ENCODE measurements at places on chromosomes 4 and X.

DNA sequence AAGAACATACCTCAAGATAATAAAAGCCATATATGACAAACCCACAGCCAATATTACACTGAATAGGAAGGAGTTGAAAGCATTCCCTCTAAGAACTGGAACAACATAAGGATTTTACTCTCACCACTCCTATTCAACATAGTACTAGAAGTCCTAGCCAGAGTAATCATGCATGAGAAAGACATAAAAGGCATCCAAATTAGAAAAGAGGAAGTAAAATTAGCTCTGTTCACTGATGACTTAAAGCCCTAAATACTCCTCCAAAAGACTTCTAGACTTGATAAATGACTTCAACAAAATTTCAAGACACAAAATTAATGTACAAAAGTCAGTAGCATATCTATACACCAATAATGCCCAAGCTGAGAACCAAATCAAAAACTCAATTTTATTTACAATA, 235.7 kb downstream of the NKX6-1 start:
- DNase-seq, result no peak

GRCh38 chr4:185112104-185112503, 31.0 kb upstream of the SLC25A4 start:
- DNase-seq, result peak; percentile 89

GRCh38 chr4:38855466-38855865, 1.2 kb downstream of the TLR6 start:
- no peak for DNase-seq

DNA sequence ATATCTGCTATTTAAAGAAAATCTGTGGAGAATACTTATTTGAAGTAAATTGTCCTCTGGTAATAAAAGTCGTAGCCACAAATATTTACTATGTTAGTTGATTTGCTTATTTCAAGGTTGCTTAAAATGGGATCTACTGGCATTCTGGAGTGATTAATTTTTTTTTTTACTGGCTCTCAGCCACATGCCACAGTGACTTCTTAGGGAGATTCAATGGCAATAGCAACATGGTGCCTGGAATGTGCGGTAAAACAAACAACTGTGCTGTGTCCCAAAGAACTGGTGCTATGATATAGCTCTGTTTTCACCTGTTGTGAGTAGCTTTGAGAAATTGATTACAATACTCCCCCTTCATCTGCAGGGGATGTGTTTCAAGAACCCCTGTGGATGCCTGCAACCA, 324.3 kb downstream of the GPAT3 start:
- no peak for DNase-seq

DNA sequence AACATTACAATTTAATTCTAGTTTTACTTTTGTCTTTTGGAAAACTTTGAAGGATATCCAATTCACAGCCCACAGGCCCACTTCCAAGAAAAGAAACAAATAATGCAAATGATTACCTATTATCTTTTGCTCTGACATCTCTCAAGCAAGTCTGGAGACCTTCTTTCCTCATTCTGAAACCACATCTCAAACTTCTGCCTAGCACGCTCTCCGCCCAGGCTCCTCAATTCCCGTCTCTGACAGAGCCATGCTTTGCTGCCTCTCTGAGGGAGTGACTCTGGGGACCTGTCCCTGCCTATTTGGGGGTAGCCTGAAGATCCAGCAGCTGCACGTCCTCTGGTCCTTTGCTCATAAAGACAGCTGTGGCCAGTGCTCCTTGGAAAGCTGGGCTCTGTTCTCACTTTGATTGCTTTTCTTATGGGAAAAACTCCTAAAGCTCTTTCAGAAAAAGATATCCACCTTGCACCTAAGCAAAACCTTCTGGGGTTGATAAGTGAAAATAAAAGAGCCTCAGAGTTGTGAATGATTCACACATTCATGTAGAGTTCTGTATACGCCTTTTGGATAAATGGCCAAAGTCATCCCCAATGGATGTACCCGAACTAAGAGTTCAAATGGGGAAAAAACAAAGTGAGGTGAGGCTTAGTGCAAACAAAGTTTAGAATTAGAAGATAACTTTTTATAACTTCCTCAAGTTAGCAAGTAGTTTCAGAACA, 72.4 kb upstream of the TNIP3 start:
- DNase-seq, result no peak

GRCh38 chrX:3748052-3748559, 34.7 kb upstream of the PRKX start:
- DNase-seq, result no peak

- DNase-seq, result peak; percentile 0
Measured at GRCh38 chrX:55758033-55758432, 40.5 kb downstream of the RRAGB start.

DNA sequence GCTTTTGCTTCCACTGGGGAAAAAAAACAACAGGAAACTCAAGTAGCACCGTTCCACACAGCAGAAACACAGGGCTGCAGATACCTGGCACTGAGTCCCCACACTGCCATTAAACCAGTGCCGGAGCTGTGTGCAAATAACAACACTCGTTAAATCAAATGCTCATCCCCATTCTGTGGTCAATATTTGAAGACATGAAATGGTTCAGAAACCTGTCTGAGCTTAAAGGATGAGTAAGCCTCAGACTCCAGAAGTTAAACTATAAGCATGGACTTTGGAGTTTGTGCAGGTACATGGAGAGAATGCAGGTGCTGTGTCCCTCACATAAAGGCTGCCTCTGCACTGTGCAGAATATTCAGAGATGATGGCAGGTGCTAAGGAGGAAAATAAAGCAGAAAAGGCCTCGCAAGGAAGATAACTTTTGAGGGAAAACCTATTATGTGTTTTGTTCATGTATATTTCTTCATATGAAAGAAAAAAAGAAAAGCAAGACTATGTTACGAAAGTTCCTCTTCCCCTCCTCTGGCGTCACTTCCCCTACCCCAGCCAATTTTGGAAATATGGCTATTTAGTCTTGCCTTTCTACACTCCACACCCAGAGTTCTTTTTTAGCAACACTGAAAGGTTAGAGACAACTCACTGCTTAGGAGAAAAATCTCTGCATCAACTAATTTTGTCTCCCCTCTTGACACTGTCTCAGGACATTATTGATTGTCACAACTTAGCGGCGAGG, 4.6 kb downstream of the MPP1 start:
- no peak for DNase-seq

- DNase-seq, result no peak
Measured at GRCh38 chr4:144181391-144181790, 40.9 kb upstream of the GYPA start.

GRCh38 chr4:174429701-174430410, 92.4 kb downstream of the HPGD start:
- no peak for DNase-seq

DNA sequence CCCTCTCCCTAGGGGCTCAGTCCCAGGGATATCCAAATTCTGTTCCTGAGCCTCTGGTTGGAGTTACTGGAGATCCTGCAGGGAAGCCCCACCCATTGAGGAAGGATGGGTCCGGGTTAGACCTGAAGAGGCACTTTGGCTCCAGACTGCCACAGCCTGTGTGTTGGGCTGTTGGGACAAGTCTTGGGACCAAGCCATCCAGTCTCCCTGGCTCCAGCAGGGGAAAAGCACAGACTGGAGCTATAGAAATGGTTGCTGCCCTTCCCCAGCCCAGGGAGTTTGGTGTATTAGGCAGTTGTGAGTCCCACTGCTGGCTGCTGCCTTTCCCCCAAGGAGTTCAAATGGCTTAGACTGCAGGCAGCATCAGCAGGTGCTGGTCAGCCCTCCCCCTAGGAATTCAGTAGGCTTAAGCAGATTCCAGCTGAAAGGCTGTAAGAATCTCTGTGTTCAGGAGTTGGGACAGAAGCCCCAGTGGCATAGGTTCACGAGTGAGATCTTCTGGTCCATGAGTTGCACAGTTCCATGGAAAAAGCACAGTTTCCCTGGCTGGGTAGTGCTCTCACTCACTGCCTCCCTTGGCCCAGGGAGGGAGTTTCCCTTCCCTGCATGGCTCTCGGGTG, 344.0 kb upstream of the EPHA5 start:
- no peak for DNase-seq

DNA sequence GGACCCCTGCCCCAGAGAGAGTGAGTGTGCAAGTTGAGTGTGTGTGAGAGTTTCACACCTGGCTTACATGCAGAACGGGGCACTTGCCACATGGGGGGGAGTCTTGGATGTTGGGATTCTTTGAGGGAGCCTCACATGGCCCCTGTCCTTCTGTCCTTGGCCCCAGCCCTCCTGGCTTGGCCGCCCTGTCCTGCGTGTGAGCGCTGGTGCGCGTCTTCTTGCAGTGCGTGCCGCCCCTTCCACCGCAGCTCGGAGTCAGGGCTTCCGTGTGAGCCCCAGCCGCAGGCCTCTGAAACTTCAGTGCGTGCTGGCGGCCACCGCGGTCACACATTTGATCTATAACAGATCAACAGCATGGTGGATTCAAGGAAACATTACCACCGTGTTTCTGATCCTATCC, 30.1 kb upstream of the HGFAC start:
- no peak for DNase-seq

GRCh38 chr4:16544251-16544721, 318.0 kb upstream of the TAPT1 start:
- no peak for DNase-seq

- DNase-seq, result peak; percentile 23
Measured at GRCh38 chr4:37383579-37384229, 139.2 kb downstream of the NWD2 start.

- no peak for DNase-seq
Measured at GRCh38 chrX:38052096-38052495, 45.7 kb downstream of the SYTL5 start.

GRCh38 chrX:136496186-136496763, 1.1 kb upstream of the HTATSF1 start:
- no peak for DNase-seq

- DNase-seq, result peak; percentile 53
Measured at GRCh38 chrX:152926279-152926678, 28.4 kb downstream of the ZNF185 start.

- no peak for DNase-seq
Measured at GRCh38 chrX:98459669-98460068, 1576.0 kb downstream of the RPA4 start.

- DNase-seq, result no peak
Measured at GRCh38 chrX:124771292-124771691, 424.9 kb downstream of the SH2D1A start.

- no peak for DNase-seq
Measured at GRCh38 chr4:34718576-34719245, 1525.6 kb downstream of the ARAP2 start.

DNA sequence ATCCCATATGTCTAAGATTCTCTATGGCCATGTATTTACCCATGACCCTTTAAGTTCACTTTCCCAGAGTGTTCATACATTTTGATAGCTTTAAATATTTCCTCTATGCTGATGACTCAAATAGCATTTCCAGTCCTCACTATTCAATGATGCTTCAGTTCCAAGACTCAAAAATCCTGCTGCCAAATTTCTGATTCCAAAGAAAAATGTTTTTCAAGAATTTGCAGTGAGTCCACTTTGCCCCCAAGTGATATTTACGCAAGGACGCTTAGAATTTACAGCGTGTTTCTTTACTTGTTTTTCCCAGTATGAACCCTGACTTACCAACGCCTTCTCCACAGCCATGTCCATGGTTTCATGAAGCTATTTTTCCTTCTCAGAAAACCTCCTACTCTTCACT, 127.9 kb upstream of the PCDH18 start:
- no peak for DNase-seq

GRCh38 chr4:15870079-15870478, 68.5 kb downstream of the FGFBP1 start:
- DNase-seq, result no peak

- DNase-seq, result peak; percentile 19
Measured at GRCh38 chr4:123235431-123235830, 161.2 kb upstream of the SPRY1 start.

GRCh38 chr4:1208266-1208961, 36.0 kb upstream of the SPON2 start:
- no peak for DNase-seq

GRCh38 chrX:1534301-1535168, 2.5 kb downstream of the P2RY8 start:
- no peak for DNase-seq

DNA sequence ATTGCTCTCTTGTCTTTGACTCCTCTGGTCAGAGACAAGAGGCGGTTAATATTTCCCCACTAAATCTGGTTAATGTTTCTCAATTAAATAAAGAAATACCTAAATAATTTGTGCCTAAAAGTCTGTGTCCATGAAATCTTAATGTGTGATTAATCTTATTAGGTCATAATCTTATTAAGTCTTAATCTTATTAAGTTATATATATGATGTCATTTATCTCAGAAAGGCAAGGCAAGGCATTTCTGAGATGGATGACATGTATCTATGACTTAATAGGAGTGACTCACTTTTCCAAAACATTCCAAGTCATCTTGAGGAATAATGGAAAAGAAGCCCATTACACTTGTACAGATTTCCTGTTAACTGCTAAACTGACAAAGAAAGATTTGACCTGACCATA, 74.7 kb downstream of the TRAM1L1 start:
- no peak for DNase-seq

DNA sequence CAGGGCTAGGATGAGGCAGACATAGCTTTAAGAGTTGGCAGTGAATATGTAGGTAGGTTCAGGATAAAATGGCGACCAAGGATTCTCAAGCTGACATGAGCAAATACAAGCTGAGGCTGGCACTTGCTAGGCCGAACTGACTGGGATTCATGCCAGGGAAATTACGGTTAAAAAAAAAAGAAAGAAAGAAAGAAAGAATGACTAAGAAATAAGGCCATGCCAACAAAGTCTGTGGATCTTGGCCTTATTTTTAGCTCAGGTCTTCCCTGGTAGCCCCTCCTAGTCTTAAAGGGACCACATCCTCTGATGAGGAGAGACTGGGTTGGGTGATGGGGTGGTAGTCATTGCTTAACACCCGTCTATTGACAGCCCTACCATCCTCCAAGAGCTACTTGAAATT, 64.4 kb upstream of the KLHL13 start:
- no peak for DNase-seq

DNA sequence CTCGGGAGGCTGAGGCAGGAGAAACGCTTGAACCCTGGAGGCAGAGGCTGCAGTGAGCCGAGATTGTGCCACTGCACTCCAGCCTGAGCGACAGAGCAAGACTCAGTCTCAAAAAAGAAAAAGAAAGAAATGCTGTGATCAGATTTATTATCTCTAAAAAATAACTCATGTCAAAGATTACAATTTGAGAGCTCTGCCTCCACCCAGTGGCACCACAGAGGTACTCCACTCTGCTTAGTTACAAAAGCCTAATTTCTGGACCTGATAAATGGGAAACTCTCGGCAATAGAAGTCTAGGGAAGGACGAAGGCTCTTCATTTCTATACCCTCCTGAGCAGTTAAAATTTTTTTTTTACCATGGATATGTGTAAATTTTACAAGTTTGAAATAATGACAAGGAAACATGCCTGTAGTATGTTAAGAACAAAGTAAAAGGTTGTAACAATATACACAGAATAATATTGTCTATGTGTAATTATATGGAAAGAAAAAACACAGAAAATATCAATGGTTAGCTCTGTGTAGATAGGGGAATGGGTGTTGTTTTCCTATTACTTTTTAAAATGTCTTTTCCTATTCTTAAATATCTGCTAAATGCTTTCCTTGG, 149.8 kb downstream of the STIM2 start:
- DNase-seq, result peak; percentile 39

Data from HTR-8/SVneo (cell line).